Astrocyte (in vitro differentiated cells and primary cell): ENCODE measurements at places on chromosomes 7 and 10. TPM values are rescaled to one million over a fixed set of nuclear protein-coding genes. Genes with fewer than 3 reads are reported as not detected.

- no peak overlapping the region for H3K27ac ChIP-seq
- no peak for DNase-seq
- H3K27me3 ChIP-seq = no peaks in the 10 kb centered on the region
- H3K36me3 ChIP-seq = no peaks in the 10 kb centered on the region
- H3K4me3 ChIP-seq = no peak overlapping the region
- no peaks in the 10 kb centered on the region for H3K4me1 ChIP-seq
Measured at GRCh38 chr7:127644484-127644883, 7.5 kb upstream of the SND1 start.

DNA sequence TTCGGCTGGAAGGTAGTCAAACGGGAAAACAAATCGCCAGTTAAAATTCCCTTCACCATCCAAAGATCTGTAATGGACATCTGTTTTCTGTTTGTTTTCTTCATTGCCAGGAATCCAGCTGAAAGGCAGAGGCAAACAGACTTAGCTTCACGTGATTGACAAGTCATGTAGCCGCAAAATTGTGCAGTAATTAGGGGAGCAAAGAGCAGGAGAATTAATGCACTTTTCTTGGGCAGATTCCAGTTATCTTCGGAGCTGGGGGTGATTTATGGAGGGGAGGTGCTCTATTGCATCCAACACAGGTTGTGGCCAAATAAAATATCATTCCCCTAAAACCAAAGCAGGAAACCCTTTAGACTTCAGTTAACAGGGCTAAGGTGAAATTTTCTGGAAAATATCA lies 162.2 kb downstream of the MYOF start:
- no peaks in the 10 kb centered on the region for H3K27me3 ChIP-seq
- H3K36me3 ChIP-seq = peaks cover 85% of the 10 kb centered on the region
- H3K27ac ChIP-seq = no peak overlapping the region
- peaks cover 9% of the 10 kb centered on the region for H3K4me1 ChIP-seq

DNA sequence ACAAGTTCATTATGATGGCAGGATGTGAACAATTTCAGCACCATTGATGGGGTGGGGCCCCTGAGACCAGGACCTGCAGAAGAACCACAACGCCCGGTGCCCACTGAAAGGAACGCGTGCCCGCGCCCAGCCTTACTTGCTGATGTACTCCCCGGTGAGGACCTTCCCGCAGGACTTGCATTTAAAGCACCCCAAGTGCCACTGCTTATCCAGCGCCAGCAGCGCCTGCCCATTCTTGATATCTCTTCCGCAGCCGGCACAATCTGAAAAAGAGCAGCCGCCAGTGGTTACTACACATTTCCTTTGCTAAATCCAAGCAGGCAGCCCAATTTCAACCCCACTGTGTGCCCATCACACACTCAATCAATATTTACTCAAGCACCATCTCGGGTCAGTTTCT lies 110.6 kb downstream of the ABLIM1 start:
- H3K27ac ChIP-seq = no peak overlapping the region
- peaks cover 8% of the 10 kb centered on the region for H3K4me1 ChIP-seq
- DNase-seq = no peak
- H3K4me3 ChIP-seq = no peak overlapping the region
- H3K36me3 ChIP-seq = no peaks in the 10 kb centered on the region
- H3K27me3 ChIP-seq = peaks cover 5% of the 10 kb centered on the region

DNA sequence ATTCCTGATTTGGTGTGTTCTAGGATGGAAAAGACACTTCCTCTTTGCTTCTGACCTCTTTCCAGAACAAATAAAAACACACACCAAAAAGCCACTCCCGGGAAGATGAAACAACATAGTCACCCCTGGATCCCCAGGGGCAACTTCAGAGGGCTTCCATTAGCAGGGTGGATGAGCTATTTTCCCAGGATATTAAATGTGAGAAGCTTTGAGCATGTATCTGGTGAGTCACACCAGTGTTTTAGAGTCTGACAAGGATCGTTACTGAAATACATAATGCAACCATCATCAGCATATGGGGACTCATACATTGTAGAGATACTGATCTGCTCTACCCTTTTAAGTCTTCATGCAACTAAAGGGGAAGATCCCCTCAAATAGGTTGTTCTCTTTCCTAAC lies 115.5 kb upstream of the ZNF438 start:
- peak; percentile 75 for DNase-seq
- no peaks in the 10 kb centered on the region for H3K27me3 ChIP-seq
- no peaks in the 10 kb centered on the region for H3K36me3 ChIP-seq
- H3K4me3 ChIP-seq = no peak overlapping the region
- H3K27ac ChIP-seq = peak overlapping the region; percentile 69

GRCh38 chr10:51896849-51897248 lies 197.5 kb upstream of the CSTF2T start:
- no peak overlapping the region for H3K27ac ChIP-seq
- H3K36me3 ChIP-seq = no peaks in the 10 kb centered on the region
- H3K4me3 ChIP-seq = no peak overlapping the region

HOXA3 gene
- not detected in 2 replicates for total RNA-seq

DNA sequence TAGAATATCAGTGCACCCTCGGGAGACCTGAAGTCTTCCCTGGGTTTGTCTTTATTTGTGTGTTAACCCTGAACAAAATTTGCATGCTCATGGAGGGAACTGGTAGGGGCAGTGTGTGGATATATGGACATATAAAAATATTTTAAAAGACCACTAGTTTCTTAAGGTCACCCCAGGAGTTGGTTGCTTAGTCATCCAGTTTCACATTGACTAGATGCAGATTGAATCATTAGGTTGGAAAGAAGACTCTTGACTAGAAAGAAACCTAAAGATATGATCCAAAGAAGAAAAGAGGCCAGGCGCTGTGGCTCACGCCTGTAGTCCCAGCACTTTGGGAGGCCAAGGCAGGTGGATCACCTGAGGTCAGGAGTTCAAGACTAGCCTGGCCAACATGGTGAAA lies 137.1 kb downstream of the KAT6B start:
- DNase-seq = no peak
- H3K4me1 ChIP-seq = no peaks in the 10 kb centered on the region
- H3K4me3 ChIP-seq = no peak overlapping the region
- no peak overlapping the region for H3K27ac ChIP-seq
- no peaks in the 10 kb centered on the region for H3K36me3 ChIP-seq

DNA sequence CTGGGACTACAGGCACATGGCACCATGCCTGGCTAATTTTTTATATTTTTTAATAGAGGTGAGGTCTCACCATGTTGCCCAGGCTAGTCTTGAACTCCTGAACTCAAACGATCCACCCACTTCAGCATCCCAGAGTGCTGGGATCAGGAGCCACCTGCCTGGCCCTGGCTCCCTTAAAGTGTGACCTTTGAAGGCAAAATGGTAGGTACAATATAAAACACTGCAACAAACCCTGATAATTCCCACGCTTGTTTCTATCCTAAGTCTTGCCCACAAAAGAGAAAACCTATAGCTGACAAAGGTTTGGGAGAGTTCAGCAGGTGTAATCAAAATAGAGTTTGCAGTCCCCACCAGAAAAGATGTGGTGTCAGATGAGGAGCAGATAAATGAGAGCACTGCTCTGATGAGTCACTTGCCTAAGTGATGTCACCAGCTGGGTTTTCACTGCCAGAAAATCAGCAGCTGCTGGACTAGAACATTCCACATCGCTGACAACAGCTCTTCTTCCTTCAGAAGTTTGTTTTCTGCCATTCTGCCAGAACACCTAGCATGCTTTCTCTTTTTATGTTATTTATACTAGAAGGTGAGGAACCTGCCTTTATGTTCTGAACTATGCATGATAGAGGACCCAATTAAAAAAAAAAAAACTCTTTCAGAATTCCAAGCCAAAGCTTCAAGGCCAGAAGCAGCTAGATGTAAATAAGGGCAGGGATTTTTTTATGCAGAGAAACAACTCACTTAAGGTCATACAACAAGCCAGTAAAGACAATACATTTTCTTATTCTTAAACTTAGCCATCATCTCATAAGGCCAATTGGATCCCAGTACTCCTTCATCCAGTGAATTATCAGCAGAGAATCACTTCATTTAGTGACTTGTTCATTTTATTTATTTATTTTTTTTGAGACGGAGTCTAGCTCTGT lies 18.0 kb downstream of the PURB start:
- peak overlapping the region; percentile 12 for H3K27ac ChIP-seq
- H3K4me1 ChIP-seq = peaks cover 8% of the 10 kb centered on the region
- no peak overlapping the region for H3K4me3 ChIP-seq
- no peaks in the 10 kb centered on the region for H3K27me3 ChIP-seq
- DNase-seq = peak; percentile 88
- H3K36me3 ChIP-seq = no peaks in the 10 kb centered on the region

GRCh38 chr7:134789967-134790685 lies 10.7 kb downstream of the CALD1 start:
- no peak overlapping the region for H3K4me3 ChIP-seq
- H3K36me3 ChIP-seq = peaks cover 40% of the 10 kb centered on the region
- H3K4me1 ChIP-seq = peaks cover 61% of the 10 kb centered on the region
- H3K27ac ChIP-seq = peak overlapping the region; percentile 25
- H3K27me3 ChIP-seq = no peaks in the 10 kb centered on the region

DNA sequence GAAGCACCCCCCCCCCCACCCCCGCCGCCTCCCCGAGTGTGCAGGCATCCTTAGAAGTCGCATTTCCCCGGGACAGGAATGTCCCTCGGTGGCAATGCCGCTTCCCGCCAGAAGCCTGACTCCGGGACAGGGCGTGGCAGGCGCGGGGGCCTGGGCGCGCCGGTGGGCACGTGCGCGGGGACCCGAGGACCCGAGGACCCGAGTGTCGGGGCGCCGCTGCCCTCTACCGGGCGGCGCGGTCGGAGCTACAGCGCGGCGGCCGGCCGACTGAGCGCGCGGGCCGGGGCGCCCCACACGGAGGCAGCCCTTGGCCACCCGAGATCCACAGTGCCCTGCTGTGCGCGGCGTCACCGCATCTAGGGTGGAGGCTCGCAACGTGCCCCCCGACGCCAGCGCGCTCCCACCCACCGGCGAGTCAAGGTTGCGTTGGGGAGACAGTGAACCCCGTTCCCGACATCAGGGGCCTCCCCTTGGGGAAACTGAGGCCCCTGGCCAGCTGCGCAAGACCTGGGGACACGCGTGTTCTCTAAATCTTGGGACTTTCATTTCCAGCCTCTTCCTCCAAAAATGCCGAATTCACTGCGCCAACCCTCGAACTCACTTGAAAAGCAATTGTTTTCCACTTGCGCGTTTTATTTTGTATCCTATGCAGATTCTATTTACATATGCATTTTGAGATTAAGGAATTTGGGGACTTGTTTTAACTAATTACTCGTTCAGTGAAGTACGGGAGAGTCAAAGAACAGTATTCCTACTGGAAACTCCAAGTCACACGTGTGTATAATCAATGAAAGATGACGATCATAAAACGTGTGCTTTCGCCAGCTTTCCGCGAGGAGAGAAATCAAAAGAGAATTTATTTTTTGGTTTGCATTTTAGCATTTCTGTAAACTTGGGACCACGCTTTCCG lies 3.1 kb upstream of the CUX1 start:
- peak overlapping the region; percentile 62 for H3K4me3 ChIP-seq
- H3K4me1 ChIP-seq = peaks cover 9% of the 10 kb centered on the region
- no peak overlapping the region for H3K27ac ChIP-seq
- no peak for DNase-seq
- H3K36me3 ChIP-seq = no peaks in the 10 kb centered on the region

PRPF18 gene
- total RNA-seq = 18.8 and 21.0 TPM in 2 replicates

VIPR2 gene
- total RNA-seq = 0.43 and 0.68 TPM in 2 replicates

GRCh38 chr10:124429576-124429975 lies 10.9 kb upstream of the OAT start:
- no peaks in the 10 kb centered on the region for H3K36me3 ChIP-seq
- H3K4me1 ChIP-seq = no peaks in the 10 kb centered on the region
- H3K27ac ChIP-seq = no peak overlapping the region
- H3K4me3 ChIP-seq = no peak overlapping the region

DNA sequence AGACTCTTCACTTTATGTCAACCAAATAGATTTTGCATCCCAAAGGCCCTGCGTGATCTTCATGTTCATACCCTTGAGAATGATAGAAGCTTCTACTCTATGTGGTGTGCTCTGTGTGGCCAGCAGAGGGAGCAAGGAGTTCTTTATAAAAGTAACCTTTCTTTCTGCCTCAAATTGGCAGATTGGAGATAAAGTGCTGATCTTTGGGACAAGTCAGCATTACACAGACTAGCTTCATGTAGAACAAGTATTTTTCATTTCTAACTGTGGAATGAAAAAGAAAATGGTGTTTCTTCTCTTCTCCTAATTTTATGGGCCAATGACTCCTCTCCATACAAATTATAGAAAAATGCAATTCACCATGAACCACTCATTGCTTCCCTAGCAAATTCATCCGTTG lies 1214.1 kb downstream of the SORCS1 start:
- no peaks in the 10 kb centered on the region for H3K36me3 ChIP-seq
- no peak overlapping the region for H3K27ac ChIP-seq
- no peak for DNase-seq
- no peak overlapping the region for H3K4me3 ChIP-seq

GLCCI1 gene
- 15.3 and 24.2 TPM in 2 replicates for total RNA-seq

GRCh38 chr10:1178506-1178905 lies 122.3 kb downstream of the WDR37 start:
- H3K27ac ChIP-seq = no peak overlapping the region
- H3K27me3 ChIP-seq = no peaks in the 10 kb centered on the region
- DNase-seq = no peak
- no peaks in the 10 kb centered on the region for H3K4me1 ChIP-seq

GRCh38 chr7:18778594-18778993 lies 283.0 kb downstream of the HDAC9 start:
- peaks cover 11% of the 10 kb centered on the region for H3K4me1 ChIP-seq

DNA sequence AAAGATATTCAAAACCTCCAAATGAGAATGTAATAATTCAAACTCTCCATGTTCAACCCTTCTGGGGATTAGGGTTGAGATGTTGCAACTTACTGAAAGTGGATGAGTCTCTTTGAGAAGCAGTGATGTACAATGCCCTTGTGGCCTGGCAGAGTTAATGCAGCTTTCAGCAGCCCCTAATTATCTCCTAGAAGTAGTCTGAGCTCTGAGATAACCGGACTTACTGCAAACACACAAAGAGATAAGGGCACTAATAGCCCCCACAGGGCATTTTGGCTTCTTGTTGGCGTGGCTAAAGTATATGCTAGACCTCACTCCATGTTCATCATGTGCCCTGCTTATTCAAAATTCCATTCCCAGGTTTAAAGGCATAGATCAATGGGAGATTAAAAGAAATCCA lies 404.7 kb downstream of the NEBL start:
- no peak overlapping the region for H3K27ac ChIP-seq
- no peaks in the 10 kb centered on the region for H3K36me3 ChIP-seq
- no peaks in the 10 kb centered on the region for H3K4me1 ChIP-seq

ADAMTS14 gene
- total RNA-seq = 19.4 and 30.2 TPM in 2 replicates

DNA sequence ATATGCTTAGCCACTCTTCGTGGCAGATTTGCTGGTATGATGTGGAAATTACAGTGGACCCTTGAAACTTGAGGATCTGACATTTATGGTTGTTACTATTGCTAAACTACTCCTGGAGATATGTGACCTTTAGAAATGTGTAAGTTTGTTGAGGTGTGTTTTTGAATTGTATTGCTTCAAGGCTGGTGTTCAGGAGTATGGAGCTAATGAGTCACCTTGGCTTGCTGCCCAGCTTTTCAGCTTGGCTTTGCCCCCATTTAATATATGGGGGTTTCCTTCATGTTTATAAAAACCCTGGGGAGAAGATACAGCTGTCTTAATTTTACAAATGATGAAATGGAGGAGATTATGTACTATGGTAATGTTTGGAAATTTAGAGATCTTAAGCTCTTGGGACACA lies 11.6 kb downstream of the HBP1 start:
- H3K4me1 ChIP-seq = peaks cover 16% of the 10 kb centered on the region
- peak; percentile 60 for DNase-seq
- no peaks in the 10 kb centered on the region for H3K27me3 ChIP-seq
- peaks cover 9% of the 10 kb centered on the region for H3K36me3 ChIP-seq

GRCh38 chr10:5559642-5560141 lies 34.9 kb downstream of the CALML3 start:
- peak; percentile 84 for DNase-seq
- peaks cover 43% of the 10 kb centered on the region for H3K4me1 ChIP-seq
- peak overlapping the region; percentile 62 for H3K27ac ChIP-seq
- H3K27me3 ChIP-seq = no peaks in the 10 kb centered on the region
- H3K36me3 ChIP-seq = no peaks in the 10 kb centered on the region

GRCh38 chr10:85458324-85458723 lies 908.3 kb downstream of the GRID1 start:
- no peaks in the 10 kb centered on the region for H3K36me3 ChIP-seq
- H3K27me3 ChIP-seq = no peaks in the 10 kb centered on the region

CCDC3 gene
- total RNA-seq = 25.8 and 52.1 TPM in 2 replicates

MMP21 gene
- not detected in 2 replicates for total RNA-seq
